ENCODE measurements at places on chromosomes 4 and X.

- DNase-seq, result no peak
Measured at GRCh38 chr4:152559641-152560040, 23.7 kb upstream of the FBXW7 start.

DNA sequence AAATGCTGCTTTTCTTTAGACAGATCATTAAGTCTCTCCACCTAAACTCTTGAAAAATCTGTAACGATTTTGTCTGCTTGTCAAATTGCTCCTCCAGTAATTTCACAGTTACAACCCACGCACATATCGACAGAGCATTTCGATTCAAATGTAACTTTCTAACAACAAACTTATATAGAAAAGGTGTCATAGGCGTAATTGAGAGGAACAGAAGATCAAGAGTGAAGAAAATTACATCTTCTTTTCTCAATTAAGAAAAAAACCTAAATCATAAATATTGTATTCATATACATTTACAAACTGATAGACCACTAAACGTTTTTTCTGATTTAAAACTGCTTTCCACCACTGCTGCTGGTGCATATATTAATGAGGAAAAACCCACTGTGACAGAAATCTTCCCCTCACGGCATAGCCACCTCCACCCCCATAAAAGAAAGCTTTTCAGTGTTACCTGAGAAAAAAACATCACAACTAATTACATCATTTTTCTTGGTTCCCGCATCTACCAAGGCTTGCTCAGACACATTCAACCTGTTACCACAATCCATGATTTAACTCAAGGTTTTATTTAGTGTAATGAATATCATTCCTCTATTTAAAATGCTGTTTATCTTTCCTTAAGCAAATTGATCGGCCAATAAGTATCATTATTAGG lies 1.9 kb downstream of the GPM6A start:
- no peak for DNase-seq

GRCh38 chr4:168710353-168710946 lies 213.6 kb downstream of the PALLD start:
- DNase-seq, result no peak

GRCh38 chr4:74410272-74410671 lies 34.7 kb upstream of the AREG start:
- DNase-seq, result no peak

DNA sequence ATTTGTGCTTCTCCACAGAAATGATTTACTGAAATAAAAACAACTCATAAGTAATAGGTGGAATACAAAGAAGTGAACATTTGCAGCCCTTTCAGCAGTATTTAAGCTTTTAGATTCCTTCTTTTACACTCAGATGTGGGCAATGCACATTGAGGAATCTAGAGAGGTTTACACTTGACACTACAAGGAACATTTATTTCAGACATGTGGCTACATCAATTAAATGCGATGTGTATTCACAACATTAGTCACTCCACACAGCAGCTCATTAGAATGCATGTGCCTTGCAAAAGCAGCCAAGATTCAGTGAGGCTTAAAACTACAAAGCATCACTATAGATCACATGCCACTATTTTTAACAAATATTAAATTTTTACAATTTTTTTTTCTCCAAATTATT lies 480.7 kb downstream of the INPP4B start:
- no peak for DNase-seq

DNA sequence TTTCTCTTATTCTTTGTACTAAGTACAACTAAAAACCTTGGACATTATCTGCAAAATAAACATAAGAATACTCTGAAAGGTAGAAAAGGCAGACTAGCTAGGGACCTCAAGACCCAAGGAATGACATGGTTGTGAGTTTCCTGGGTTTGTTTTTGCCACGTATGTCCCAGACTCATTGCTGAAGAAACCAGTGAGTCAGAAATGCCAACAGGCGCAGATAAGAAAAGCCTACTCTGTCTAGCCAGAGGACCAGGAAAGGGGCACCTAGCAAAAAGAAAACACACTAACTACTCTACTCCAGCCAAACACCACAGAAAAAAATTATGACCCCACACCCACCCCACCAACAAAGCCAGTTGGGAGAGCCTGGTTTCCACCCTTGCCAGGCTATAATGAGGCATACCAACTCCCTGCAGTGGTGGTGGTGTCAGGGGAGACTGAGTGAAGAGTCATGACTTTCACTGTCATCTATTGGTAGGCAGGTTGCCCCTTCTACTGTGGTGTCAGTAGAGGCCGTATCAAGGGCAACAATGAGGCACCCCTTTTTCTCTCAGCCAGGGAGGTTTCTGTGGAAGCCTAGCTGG lies 10.9 kb downstream of the MTMR1 start:
- no peak for DNase-seq

- DNase-seq, result no peak
Measured at GRCh38 chrX:150253959-150254620, 109.0 kb upstream of the MAMLD1 start.

GRCh38 chr4:166045457-166045856 lies 172.4 kb downstream of the TLL1 start:
- DNase-seq, result no peak

- no peak for DNase-seq
Measured at GRCh38 chr4:175470131-175470530, 341.9 kb downstream of the GPM6A start.

DNA sequence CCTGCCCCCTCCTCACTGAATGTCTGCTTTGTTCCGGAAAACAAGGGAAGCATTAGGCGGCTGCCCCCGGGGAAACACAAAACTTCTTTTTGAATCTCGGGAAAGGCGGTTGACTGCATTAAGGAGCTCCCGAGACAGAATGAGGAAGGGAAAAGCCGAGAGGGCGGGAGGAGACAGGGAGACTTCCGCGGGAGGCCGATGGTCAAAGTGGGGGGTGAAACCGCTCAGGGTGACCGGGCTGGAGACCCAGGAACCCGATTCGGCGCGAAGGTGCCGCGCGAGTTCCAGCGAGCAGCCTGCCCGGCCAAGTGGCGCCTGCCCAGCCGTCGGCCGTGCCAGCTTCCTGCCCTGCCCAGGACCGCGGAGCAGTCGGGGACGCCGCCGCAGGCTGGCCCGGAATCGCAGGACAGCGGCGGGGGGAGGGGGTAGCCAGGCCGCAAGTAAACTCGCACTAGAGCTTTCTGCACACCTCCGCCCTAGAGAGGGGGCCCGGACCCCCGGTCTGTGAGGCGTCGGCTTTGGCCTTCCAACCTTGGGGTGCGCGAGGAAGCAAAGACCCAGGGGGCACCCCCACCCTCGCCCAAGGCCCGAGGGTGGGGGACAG lies 55.1 kb upstream of the BCOR start:
- DNase-seq, result no peak

GRCh38 chr4:82842593-82842992 lies 44.0 kb upstream of the SCD5 start:
- no peak for DNase-seq

DNA sequence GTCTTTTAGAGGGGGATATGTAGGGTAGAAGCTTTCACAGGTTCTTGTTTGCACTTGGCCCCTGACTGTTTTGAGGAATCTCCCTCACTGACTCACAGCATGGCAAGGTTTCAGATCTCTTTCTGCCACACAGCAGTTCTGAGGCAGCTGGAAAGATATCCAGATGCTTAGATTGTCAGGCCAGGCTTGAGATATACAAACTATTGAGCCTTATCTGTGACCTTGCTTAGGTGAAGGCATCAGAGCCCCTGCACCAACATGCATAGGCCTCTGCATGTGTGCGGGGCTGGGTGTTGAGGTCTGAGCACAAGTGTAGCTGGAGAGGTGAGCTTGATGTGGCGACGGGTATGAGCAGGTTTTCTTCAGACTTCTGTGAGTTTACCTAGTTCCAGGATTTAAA lies 80.9 kb upstream of the MSANTD1 start:
- no peak for DNase-seq

DNA sequence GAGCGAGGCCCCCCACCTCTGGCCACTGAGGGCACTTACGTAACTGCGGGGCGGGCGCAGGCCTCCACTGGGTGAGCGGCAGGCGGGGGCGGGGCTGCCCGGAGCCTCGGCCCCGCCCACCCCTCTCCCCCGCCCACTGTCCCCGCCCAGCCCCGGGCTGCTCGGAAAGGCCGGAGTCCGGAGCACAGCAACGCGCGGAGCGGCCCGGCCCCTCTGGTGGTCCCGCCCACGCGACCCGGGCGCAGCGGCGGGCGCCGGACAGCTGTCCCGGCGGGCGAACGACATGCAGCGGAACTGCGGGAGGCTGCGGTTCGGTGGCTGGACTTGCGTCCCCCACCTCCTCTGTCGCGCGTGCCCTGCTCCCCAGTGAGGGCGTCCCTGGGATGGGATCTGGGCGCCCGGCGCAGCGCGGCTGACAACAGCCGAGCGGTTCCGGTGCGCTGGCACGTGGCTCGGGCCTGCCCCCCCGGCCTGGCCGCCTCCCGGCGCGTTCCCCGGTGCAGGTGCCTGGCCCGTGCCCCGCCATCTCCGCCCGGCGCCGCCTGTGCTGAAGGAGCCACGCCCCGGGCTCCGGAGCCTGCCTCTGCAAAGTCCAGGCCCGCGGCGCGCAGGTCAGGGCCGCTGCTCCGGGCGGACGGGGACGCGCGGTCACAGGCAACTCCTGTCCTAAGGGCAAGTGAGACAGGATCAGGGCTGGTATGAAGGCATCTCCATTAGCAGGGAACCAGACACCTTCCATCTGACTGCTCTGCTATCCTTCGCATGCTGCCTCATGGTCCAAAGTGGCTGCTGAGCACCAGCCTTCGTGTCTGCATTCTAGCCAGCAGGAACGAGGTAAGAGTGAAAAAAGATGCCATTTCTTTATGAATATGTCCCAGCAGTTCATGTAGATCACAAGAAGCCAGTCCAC lies 21.8 kb upstream of the JAKMIP1 start:
- DNase-seq, result peak; percentile 24

- no peak for DNase-seq
Measured at GRCh38 chr4:67234296-67234695, 311.0 kb downstream of the CENPC start.

DNA sequence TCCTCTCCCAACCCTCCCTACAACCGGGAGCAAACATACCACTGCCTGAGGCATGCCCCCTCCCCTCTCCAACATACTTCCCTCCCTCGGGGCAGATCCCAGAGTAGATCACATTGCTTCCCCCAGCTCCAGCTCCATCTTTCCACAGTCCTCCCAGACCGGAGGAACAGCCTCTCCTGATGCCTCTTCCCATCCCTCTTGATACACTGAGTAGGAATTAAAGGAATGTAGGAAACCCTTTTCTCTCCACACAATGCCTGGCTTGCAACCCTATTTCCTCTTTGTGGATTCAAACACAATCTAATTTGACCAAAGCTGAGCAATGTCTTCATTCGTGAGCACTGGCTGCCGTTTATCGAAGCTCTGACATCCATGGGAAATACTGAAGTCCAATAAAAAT lies 339.8 kb downstream of the BCOR start:
- no peak for DNase-seq

DNA sequence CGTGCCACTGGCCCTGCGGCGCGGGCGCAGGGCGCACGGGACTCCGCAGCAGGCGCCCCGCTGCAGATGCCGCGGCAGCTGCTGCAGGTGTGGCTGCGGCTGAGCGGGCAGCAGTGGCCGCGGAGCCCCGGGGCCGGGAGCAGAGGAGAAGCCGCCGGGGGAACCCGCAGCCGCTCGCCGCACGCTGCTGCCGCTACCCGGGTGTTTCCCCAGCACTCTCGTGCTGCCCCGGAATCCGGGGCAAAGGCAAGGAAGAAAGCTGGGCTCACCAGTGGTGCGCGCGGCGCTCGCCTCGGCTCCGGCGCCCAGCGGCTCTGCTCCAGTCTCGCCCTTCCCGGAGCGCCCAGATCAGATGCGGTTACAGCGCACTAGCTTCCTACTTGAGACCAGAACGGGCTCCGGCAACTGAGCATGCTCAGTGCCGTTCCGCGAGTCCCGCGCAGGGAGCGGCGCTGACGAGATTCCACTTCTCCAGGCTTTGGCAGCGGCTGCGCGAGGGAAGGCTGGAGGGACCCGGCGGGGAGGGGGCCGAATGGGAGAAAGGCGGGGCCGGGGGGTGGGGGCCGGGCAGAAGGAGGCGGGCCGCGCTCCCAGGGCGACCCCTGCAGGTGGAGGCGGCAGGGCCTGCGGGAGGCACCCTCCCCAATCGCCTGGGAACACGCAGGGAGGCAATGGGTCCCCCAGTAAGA lies at the start of gene APBB2:
Gene APBB2, minus strand, starts transcription at position 407 of the 689 bp plus-strand sequence. CDS start 181,288 bp downstream, outside the sequence.
- peak; percentile 28 for DNase-seq

- DNase-seq, result no peak
Measured at GRCh38 chr4:126853715-126854114, 779.0 kb upstream of the INTU start.

- no peak for DNase-seq
Measured at GRCh38 chr4:100009490-100009889, 59.4 kb upstream of the H2AZ1 start.

- DNase-seq, result no peak
Measured at GRCh38 chr4:176123710-176124407, 58.2 kb downstream of the WDR17 start.

DNA sequence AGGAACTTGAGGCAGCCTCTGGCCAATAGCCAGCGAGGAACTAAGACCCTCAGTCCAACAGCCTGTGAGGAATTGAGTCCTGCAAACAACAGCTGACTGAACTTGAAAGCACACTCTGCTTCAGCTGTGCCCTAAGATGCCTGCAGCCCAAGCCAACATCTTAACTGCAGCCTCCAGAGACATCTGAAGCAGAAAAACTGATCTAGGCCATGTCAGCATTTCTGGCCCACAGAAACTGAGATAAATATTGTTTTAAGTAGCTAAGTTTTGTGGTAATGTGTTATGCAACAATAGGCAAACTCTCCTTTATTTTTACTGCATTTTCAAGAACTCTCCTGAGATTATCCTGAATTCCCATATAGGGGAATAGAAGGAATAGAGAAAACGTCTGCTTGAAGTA lies 24.4 kb upstream of the PIGA start:
- no peak for DNase-seq

All from CD4-positive, alpha-beta T cell treated with Interferon gamma for 1 hour (primary cell).